PC-9 (cell line): ENCODE measurements at places on chromosomes 2 and 18. TPM values are rescaled to one million over a fixed set of nuclear protein-coding genes. Genes with fewer than 3 reads are reported as not detected.

Gene BOLL
- not detected in 2 replicates for total RNA-seq

GRCh38 chr18:8744656-8745055 is 39.3 kb downstream of the MTCL1 start:
- DNase-seq = no peak

Gene RETSAT
- total RNA-seq = 52.1 and 57.8 TPM in 2 replicates

Gene NYAP2
- 0.30 and 0.65 TPM in 2 replicates for total RNA-seq

Gene UGT1A8
- total RNA-seq = 0.17 and 0.20 TPM in 2 replicates

Gene TFPI
- 35.5 and 65.7 TPM in 2 replicates for total RNA-seq

DNA sequence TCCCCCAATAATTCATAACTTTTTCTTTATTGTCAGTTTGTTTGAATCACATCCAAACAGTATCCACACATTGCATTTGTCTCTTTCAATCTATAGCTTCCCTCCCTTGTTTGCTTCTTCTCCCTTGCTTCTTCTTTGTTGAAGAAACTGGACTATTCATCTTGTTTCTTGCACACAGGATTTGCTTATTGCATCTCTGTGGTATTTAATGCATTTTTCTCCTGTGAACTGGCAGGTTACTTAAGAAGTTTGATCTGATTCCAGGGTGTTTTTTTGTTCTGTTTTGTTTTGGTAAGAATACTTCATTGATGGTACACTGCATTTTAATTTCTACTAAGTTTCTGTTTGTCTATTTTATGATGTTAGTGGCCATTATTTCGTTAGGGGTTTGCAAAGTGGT is 166.8 kb downstream of the CAMKMT start:
- DNase-seq = peak; percentile 76

DNA sequence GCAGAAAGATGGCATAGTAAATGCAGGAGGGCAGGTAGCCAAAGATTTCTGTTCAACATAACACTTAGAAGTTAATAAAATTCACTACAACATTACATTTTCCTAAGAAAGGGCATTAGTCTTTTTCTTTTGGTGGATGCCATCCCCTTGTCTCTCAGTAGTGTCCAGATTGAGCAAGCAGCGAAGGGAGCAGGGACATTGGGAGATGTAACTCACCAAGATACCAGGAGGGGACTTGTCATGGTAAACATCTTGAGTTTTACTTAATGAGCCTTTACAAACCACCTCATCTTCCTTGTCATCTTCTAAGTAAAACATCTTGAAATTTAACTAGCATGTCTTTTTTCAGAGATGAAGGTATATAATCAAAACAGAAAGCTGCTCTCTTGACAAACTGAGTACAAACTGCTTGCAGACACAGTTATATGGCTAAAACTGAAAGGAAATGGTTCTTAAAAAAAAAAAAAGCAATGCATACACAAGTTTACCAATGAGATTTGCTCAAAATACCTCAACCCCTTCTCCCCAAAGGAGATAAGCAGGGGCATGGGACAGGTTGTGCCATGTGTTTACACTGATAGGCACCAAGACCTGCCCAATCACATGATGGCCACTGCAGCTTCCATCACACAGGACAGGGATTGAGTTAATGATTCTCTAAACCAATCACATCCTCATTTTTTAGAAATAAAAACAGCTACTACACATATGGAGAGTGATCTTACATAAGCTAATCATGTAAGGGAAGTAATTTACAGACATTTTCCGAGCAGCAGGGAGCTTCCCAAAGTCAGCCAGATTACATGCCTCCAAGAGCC is 30.3 kb downstream of the LPIN2 start:
- DNase-seq = no peak

DNA sequence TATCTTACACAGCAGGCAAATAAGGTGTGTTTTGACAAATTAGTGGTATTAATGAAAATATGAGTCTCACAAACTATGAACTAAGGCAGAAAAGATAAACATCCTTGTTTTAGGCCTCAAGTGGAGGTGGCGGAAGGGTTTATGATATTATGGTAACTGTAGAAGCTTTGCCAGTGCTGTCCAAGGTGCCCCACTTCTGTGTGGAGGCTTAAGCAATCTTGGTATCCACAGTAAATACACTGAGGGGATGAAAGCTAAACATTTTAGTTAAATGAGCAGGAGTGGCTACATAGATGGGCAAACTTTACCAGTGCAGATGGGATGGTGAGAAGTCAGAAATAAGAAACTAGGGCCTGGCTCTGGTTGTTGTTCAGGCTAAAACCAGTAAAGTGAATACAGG is 84.7 kb downstream of the BARD1 start:
- no peak for DNase-seq

Gene HOXD8
- total RNA-seq = 0.39 and 0.50 TPM in 2 replicates

DNA sequence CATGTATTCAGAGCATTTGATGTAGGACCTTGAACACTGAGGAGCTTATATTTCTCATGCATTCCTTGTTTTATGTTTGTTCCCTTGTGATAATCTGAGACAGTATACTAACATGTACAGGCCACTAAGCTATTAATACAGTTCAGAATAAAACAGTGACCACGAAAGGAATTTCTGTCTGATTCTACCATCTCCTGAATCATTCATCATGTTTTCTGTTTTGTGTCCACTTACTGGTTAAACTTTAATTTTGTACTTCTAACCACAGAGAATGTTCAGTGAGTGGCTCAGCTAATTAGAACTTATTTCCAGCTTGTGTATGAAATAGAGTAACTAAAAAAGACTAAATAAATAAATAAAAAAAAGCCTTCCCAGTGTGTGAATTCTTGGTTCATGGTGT is 110.4 kb downstream of the LRP1B start:
- no peak for DNase-seq

Gene AFF3
- not detected in 2 replicates for total RNA-seq

DNA sequence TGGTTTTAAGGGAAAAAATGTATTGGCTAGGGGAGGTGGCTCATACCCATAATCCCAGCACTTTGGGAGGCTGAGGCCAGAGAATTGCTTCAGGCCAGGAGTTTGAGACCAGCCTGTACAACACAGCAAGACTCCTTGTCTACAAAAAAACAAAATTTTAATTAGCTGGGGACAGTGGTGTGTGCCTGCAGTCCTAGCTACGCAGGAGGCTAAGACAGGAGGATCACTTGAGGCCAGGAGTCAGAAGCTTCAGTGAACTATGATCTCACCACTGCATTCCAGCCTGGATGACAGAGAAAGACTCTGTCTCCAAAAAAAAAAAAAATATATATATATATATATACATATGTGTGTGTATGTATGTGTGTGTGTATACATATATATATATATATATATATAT is 18.5 kb downstream of the CCDC88A start:
- DNase-seq = no peak

- no peak for DNase-seq
These were observed 151.2 kb upstream of the NRP2 start for GRCh38 chr2:205531072-205531471.

Gene UGT1A10
- total RNA-seq = not detected in 2 replicates

Gene UGT1A3
- 60.3 and 67.1 TPM in 2 replicates for total RNA-seq

DNA sequence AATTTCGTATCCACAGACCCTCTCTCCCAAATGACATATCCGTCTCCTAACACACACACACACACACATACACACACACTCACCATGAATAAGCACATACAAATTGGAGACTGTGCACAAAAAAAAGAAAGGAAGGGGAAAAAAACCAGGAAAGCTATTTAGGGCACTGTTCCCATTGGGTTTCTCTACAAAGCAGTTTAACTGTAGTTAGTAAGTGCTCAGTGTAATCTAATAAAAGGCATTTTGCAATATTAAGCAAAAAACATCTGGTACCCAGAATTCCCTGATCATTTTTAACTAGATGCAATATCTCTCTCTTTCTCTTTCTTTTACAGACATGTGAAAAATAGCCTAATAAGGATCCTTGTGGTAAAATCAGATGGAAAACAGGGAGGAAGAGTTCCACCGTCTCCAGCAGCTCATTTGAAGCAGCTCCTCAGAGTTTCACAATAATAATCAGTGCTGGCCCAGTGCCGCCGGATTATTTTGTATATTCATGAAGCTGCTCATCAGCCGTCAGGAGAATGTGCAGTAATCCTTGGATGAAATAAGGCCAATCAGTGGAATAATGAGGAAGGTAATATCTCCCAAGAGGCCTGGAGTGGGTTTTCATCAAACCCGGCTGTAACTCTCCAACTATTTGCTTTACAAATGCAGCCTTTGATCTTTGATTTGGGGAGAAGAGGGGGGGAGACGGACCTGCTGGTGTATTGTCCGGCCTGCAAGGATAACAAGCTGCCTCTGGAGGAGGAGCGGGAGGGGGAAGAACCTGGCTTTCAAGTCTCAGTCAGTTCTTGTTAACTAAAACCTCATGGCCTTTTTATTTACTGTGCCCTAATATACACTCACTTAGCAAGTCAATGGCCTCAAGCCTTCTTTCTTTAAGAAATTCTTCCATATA is 227.6 kb upstream of the SMIM21 start:
- DNase-seq = no peak

GRCh38 chr2:201406077-201406662 is 45.1 kb downstream of the TRAK2 start:
- DNase-seq = peak; percentile 53
